CD8-positive, alpha-beta memory T cell (primary cell): ENCODE measurements at places on chromosomes 7 and 10. TPM values are rescaled to one million over a fixed set of nuclear protein-coding genes. Genes with fewer than 3 reads are reported as not detected.

Gene CYP3A7
- not detected for total RNA-seq

Gene PRLHR
- total RNA-seq: not detected

Gene SEM1
- total RNA-seq: 48.6 TPM

Gene TAS2R5
- total RNA-seq: 0.88 TPM

Gene SVOPL
- total RNA-seq: not detected

Gene INHBA
- not detected for total RNA-seq

Gene OR2A1
- total RNA-seq: not detected

Gene OR6V1
- total RNA-seq: not detected

Gene LRRC18
- not detected for total RNA-seq

Gene TAS2R41
- not detected for total RNA-seq

Gene WNT8B
- total RNA-seq: not detected

Gene CRYGN
- total RNA-seq: not detected

Gene TIMM23B
- 18.6 TPM for total RNA-seq

Gene ITPRID1
- total RNA-seq: not detected

Gene CHCHD1
- 35.8 TPM for total RNA-seq

Gene TECTB
- not detected for total RNA-seq

Gene PBLD
- 1.7 TPM for total RNA-seq

Gene SEMA3D
- not detected for total RNA-seq

Gene CDHR1
- 1.4 TPM for total RNA-seq

Gene LRRD1
- not detected for total RNA-seq

Gene HMX3
- total RNA-seq: not detected

Gene ENTPD1
- total RNA-seq: 7.1 TPM

Gene CREB5
- not detected for total RNA-seq

Gene VPS37D
- total RNA-seq: 0.18 TPM

Gene CFAP69
- total RNA-seq: 0.81 TPM

Gene C1QL3
- 0.18 TPM for total RNA-seq

Gene DNAJB9
- total RNA-seq: 10.1 TPM

Gene PNLIPRP1
- not detected for total RNA-seq

Gene VAX1
- not detected for total RNA-seq

Gene GOLGA7B
- total RNA-seq: 0.44 TPM

Gene FEZF1
- not detected for total RNA-seq

Gene TACC2
- total RNA-seq: not detected

Gene DIP2C
- total RNA-seq: 0.44 TPM

Gene NME8
- total RNA-seq: not detected

Gene FOXP2
- total RNA-seq: not detected

Gene SPDYE1
- total RNA-seq: not detected

Gene SEMA3E
- not detected for total RNA-seq
